KG1 (cell line): ENCODE measurements at places on chromosomes 6 and 20.

DNA sequence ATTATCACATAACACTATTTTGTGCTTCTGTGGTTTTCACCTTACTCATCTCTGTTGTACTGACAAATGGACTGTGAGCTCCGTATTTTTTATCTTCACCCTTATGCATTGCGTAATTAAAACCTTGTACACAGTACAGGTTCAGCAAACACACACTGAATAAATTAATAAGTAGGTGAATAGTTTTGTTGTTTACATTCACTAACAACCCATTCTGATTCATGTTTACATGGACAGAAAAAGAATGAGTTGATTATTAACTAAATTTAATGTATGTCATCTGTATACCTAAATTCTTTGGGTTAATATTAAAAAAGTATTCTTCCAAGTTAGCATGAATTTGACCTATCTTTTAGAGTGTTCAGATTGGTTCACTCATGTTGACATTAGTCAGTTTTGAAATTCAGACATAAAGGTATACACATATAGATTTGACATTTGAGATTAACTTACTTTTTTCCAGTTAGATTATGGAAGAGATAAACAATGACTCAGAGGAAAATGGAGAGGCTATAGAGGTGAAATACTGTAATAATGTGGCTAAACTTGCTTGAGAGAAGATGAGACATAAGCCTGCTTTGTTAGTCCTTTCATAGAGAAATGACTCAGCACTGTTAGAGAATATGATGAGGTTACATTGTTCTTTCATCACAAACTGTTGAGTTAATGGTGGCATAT lies 541.7 kb upstream of the FLRT3 start:
- DNase-seq = no peak

- no peak for DNase-seq
Measured at GRCh38 chr6:109507490-109508072, 24.6 kb upstream of the ZBTB24 start.

DNA sequence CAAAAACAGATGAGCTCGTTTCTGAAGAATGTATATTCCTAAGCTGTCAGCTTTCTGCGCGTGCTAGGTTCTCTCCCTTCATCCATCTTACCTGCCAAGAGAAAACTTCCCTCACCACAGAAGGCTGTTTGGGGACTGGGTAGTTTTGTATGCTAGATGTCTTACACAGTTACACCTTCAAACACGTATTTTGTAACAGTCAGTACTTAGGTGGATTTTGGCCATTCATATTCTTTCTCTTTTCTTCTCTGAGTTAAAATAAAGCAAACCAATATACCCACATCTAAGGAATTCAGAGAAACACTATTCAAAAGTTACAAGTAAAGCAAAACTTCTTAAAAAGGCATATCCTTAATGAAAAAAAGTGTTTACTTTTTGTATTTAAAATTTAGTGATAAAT lies 35.6 kb upstream of the PRDM1 start:
- DNase-seq = no peak

DNA sequence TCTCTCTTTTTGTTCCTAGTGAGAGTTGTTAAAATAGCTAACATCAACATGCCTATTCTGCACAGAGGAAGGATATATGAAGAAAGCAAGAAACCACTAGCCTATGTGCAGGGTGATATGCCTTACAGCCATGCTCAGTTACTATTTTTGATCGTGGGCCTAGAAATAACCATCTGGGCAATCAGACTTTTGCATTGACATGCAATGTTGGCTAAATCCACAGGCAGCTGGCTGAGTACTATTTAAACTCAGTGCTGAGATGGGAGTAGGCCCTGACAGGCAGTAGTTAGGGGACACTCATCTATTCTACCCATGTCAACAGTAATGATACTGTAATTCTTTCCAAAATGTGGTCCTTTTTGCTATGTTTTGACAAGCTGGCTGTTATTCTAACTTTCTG lies 89.6 kb downstream of the HDGFL1 start:
- no peak for DNase-seq

DNA sequence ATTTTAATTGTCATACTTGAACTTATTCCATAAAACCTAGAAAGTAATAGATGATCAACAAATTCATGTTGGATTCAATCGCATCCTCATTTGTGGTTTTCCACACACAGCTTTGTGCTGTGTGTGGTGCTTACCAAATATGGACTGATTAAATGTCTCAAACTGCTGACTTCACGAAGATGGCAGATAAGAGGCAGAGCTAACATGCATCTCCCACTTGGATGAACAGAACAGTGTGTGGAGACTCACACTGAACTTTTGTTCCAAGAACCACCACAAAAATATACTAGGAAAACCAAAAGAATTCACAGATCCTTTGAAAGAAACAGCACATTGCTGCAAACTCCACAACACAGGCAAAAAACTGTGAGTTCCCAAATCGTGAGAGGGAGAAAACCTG lies 603.7 kb downstream of the TENT5A start:
- DNase-seq = no peak

GRCh38 chr6:20722455-20722854 lies 188.2 kb downstream of the CDKAL1 start:
- DNase-seq = no peak
